A549 treated with Mapracorat at 1 μM for 4 hours (cell line): ENCODE measurements at places on chromosomes 4 and X. TPM values are rescaled to one million over a fixed set of nuclear protein-coding genes. Genes with fewer than 3 reads are reported as not detected.

Gene ADH1A
- total RNA-seq: not detected in 5 replicates

Gene CTAG1B
- not detected in 5 replicates for total RNA-seq

Gene ZFP42
- not detected in 5 replicates for total RNA-seq

Gene ZDHHC15
- total RNA-seq: not detected in 5 replicates

Gene ABLIM2
- total RNA-seq: 4.4 to 9.4 TPM (median 6.4 TPM) in 5 replicates

Gene LRCH2
- total RNA-seq: not detected in 5 replicates

Gene INTU
- total RNA-seq: 0.87 to 1.8 TPM (median 1.1 TPM) in 5 replicates

Gene SHISA3
- total RNA-seq: not detected in 5 replicates
